ENCODE measurements at places on chromosomes 16 and 17.

DNA sequence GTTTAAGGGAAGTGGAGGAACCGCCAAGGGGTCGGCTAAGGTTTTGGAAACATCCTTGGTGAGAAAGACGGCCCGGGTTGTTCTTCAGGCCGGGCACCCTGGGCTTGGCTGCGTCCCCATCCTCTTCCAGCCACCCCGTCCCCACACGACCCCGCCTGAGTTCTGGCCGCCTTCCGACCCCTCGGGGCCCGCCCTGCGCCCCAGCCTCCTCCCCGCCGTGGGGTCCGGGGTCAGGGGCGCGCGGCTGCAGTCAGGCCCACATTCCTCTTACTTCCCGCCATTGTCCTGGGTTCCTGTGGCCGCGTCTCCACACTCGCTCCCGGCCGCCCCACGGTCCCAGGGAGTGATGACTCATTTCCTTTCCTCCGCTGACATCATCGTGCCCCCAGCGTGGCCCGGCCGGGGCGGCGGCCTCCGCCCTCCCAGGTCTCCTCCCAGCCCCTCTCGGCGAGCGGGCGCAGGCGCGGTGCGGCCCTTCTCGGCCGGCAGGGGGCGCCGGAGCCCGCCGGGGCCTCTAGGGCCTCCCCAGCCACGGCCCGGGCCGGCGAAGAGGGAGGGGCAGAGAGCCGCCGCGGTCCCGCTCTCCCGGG lies 59.6 kb downstream of the WSB1 start:
- DNase-seq = peak; percentile 98

DNA sequence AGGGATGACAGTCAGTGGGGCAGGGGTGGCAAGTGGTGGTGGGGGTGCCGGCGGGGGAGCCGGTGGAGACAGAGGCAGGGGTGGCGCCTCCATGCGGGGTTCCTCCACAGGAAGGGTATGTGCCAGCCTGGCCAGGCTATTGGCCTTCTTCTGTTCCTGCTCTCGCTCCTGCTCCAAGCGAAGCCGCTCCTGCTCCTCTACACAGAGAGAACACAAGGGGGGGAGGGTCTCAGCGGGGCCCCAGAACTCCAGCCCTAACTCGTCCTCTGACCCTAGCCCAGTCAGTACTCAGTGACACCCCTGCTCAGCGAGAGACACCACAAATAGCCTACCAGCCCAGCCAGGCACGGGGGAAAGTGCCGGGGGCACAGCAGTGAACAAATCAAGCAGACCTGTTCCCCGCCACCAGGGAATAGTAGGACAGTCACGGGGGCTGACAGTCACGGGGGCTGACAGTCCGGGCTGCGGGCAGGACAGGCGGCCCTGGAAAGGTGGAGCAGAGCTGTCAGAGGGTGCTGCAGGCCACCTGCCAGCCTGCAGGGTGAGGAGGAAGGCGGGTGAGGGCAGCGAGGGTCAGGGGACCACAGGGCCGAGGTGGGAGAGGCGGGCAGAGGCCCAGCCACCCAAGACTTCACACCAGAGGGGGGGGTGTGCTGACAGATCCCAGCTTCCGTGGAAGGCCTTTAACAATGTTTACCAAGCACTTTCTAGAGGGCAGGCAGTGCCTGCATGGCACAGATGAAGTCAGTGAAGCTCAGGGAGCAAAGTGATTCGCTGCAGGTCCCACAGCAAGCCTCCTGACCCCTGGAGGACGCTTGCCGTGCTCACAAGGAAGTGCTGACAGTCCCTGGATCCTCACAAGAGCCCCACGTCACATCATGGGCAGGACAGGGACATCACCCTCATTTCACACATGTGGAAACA lies 5.3 kb downstream of the MNT start:
- no peak for DNase-seq

DNA sequence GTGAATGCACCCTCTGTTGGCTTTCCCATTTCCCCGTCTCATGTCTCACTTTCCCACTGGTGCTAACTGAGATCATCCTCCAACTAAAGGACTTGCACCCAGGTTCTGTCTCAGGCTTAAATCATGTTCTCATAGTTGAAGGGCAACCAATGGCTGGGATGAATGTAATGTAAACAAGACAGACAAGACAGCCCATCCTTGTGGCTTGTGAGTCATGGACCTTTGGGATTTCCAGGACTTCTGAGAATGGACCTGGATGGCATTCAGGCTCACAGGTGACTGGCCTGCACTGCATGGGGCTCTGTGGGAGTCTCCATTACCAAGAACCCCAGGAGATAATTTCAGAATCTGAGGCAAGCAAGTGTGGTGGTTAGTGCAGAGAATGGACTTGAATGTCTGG lies 347.5 kb downstream of the HAPSTR1 start:
- DNase-seq = no peak

DNA sequence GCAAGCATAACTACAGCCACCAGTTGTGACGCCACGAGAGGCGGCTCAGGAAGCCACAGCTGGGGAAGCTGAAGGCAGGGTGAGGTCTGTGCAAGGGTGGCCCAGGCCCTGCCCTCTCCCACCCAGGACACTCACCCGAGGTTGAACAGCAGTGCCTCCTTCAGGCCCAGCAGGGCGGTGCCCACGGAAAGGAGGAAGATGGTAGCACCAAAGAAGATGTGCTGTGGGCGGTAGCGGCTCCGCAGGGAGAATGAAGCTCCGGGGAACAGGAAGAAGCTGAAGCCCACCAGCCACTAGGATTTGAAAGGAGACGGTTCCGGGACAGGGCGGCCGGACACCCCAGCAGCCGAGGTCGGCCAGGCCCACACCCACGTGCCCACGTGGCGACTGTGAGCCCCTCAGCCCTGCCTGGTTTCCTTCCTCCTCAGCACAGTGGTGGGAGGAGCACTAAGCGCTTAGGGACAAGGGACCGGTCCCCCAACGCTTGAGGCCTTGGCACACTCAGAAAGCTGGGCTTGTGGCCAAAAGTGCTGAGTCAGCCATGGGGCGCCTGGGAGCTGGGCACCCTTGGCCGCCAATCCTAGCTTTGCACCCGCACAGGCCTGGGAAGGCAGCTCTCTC lies 11.0 kb downstream of the CYB561 start:
- DNase-seq = peak; percentile 92

- DNase-seq = no peak
Measured at GRCh38 chr17:32520737-32521404, 34.1 kb downstream of the CDK5R1 start.

DNA sequence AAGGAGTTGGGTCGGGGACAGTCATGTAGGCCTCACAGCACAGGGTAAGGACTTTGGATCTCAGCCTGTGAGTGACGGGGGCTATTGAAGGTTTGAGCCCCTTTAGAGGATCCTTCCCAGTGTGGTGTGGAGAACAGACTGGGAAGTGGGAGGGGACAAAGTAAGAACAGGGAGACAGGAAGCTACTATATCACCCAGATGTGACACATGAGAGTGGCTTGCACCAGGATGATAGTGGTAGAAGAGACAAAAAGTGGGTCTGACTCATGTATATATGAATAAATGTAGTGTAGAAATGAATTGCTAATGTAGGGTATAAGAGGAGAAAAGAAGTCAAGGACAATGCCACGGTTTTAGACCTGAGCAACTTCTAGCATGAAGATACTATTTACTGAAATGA lies 4.5 kb downstream of the NUP93 start:
- DNase-seq = no peak

DNA sequence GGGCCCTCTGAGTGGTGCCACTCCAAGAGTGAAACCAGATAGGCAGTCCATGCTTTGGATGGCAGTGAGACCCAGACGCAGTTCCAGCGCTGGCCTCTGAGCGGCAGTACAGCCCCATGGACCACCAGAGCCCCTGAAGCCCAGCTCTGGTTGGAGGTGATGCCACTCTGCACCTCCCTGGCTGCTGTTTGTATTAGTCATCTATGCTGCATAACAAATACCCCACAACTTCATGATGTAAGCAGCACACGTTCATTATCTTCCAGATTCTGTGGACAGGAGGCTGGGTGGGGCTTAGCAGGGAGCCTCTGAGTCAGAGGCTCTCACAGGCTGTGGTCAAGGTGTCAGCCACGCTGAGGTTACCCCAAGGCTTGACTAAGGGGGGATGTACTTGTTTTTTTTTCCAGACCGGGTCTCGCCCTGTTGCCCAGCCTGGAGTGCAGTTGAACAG lies 5.1 kb upstream of the NME4 start:
- peak; percentile 43 for DNase-seq

GRCh38 chr17:50015146-50015545 lies 20.1 kb upstream of the DLX3 start:
- DNase-seq = no peak

- DNase-seq = no peak
Measured at GRCh38 chr16:88678224-88678979, 7.9 kb downstream of the SNAI3 start.

GRCh38 chr16:3188675-3188924 lies 596 bp downstream of the OR1F1 start:
- no peak for DNase-seq

- DNase-seq = no peak
Measured at GRCh38 chr17:60080545-60080944, 1.8 kb upstream of the HEATR6 start.

DNA sequence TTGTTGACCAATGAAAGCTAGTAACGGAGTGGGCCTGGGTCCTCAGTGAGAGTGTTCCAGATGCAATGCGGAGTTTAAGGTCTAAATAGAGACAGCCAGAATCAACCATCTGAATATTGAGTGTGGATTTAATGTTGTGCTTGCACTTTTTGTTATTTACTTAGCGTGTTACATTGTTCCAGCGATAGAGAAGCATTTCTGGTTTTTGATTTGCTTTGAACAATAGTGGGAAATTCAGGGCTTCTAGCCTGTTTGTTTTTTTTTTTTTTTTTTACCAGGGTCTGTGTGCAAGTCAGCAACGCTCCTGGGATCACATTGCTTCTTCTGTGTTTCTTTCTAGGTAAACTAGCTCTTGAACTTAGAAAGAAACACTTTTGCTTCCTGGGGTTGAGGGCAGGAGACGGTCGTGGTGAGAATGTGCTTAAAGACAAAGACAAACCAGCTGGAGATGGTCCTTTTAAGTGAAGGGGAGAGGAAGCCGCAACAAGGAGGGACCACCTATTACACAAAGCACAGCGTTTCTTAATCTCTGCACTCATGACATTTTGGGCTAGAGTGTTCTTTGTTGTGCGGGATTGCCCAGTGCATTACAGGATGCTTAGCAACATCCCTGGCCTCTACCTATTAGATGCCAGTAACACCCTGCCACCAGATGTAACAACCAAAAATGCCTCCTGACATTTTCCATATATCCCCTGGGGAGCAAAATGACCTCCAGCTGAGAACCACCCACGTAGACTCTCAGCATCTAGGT lies 119.2 kb downstream of the MAP2K6 start:
- no peak for DNase-seq

- DNase-seq = no peak
Measured at GRCh38 chr17:49574945-49575678, 559 bp upstream of the NXPH3 start.

DNA sequence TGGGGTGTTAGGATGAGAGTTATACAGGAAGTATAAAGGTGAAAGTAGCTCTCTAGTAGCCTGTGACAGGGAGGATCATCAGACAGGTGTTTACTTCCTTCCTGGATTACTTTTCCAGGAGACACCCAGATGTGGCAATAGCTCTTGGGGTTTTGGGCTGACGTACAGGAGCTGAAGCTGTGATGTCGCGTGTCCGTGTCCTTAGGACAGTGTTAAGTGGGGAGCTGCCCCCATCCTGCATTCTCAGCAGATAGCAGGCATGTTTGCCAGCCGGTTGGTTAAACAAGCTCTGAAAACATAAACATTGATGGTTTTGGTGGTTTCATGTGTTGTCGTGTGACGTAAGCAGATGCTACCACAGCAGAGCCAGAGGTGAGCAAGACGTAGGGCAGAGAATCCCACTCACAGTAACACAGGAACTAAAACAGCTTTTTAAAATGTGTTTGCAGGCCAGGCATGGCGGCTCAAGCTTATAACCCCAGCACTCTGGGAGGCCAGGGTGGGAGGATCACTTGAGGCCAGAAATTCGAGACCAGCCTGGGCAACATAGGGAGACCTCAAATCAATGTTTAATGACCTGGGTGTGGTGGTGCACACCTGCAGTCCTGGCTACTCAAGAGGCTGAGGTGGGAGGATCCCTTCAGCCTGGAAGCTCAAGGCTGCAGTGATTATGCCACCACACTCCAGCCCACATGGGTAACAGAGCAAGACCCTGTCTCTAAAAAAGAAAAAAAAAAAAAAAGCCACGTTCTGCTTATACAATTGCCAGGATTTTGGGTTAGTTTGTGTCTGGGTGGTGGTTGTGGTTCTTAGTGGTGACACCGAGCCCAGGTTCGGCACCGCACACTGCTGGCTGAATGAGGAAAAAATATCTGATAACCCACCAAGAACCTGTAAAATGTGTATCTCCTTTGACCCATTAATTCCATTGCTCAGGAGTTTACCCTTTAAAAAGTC lies 18.2 kb upstream of the IL17C start:
- no peak for DNase-seq

- DNase-seq = no peak
Measured at GRCh38 chr16:23348579-23349469, 46.7 kb downstream of the SCNN1B start.

DNA sequence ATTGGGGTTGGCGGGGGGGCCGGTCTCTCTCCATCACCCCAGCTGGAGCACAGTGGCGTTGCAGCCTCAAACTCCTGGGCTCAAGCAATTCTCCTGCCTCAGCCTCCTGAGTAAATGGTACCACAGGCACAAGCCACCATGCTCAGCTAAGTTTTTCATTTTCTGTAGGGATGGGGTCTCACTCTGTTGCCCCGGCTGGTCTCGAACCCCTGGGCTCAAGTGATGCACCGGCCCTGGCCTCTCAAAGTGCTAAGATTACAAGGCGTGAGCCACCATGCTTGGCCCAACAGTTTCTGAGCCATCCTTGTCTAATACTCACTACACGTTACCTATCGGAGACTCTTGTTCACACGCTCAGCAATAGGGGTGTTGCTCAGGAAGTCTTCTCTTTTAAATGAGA lies 11.6 kb downstream of the WDR59 start:
- DNase-seq = no peak

DNA sequence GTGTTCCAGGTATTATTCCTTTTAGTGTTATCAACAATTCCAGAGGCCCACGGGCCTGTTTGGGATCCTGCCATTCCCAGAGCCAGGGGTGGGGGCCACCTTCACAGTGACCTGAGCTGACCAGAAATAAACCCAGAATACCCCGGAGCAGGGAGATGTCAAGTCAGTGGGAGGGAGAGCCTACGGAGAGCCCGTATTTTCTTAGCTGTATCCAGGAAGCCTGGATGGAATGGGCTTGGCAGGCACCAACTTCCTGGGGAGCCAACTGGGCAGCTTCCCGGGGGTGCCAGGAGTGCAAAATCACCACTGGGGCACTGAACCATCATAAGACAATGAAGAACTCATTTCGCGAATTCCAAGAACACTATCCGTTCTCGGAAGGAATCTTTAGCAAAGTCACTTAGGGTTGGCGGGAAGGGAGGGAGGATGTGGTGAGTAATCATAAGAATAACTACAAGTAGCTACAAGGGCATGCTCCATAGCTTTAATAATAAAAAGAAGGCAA lies 13.2 kb upstream of the MRTFB start:
- no peak for DNase-seq

- no peak for DNase-seq
Measured at GRCh38 chr16:66066404-66066803, 300.1 kb upstream of the CDH5 start.

Measured in urothelium cell line (cell line).